ENCODE measurements at places on chromosomes 7 and 10.

DNA sequence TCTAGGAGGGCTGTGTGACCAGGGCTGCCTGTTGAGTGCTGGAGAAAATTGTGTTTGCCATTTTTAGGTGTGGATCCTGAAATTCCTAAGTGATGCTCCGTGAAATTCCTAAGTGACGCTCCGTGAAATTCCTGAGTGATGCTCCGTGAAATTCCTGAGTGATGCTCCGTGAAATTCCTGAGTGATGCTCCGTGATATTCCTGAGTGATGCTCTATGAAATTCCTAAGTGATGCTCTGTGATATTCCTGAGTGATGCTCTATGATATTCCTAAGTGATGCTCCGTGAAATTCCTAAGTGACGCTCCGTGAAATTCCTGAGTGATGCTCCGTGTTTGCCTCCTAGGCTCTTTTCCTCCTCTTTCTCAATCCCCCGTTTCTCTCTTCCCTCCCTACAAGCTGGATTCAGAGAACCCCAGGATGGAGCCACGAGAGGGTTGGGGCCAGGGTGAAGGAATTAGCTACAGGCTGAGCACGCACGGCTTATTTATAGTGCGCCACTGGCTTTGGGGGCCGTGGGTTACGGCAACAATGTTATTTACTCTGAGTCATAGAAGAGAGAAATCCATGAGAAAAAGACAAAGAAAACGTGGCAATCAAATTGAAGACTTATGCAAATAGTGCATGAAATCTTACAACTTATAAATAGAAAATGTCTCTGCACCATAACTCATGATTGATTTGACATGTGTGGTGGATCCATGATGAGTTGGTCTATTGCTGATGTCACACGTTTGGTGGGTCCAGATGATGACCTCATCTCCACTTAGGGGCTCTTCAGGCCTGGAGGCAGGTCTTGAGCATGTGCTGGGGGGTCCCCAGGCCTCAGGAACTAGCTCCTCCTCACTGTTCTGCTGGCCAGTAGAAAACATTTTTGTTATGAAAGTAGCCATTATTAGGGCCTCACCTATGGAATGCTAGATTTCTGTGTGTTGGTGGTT is 224.6 kb downstream of the WDR37 start:
- no peak for DNase-seq

DNA sequence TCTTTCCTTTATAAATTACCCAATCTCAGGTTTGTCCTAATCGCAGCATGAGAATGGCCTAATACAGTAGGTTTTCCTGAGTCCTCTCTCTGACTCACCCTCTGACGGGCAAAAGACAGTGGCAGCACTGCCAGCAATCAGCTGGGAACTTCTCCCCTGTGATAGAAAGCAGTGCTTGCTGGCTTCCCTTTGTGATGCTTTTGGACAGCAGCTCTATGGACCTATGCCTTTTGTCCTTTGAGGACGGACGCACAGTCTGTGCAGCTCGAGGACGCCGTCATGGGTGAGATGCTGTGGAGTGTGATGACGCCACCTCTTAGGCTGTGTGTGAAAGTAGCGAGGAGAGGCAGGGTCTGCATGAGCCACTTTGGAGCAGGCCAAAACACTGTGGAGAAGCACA is 68.8 kb downstream of the KIAA1217 start:
- DNase-seq: peak; percentile 82

- no peak for DNase-seq
These were observed 190.0 kb upstream of the KLF6 start for GRCh38 chr10:3975016-3975415.

GRCh38 chr7:126806614-126807013 is 446.1 kb downstream of the GRM8 start:
- DNase-seq: no peak

DNA sequence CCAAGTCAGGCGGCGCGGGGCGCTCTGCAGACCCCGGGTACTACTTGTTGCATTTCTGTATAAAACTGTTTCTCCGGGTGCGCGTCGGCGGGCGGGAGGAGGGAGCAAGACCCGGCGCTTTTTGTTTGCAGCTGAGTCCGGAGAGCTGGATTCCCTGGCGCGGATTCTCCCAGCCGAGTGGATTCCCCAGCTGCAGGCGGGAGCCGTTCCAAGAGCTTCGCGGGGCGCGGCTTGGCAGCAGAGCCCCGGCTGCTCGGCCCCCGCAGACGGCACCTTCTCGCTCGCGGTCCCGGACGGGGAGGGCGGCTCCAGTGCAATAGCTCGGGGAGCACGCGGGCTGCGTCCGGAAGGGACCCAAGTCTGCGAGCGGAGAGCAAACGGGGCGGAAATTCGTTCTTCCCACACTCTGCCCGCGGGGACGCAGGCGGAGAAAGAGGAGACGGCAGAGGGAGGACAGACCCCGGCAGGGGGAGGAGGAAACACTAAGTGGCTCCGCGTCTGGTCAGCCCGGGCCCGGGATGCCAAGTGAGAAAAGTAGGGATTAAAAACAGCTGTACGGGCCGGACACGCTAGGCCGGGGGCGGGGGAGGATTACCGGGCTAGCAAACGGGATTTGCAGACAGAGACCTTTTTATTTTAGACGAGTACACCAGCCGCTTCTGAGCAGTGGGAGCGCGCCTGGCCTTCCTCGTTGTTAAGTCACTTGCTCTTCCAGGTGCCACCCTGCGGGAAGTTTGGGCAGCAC is at the start of gene TRIL:
Gene TRIL (minus strand): TSS at position 96 of the 745 bp plus-strand sequence. CDS start 284 bp downstream, outside the sequence.
- DNase-seq: peak; percentile 34

DNA sequence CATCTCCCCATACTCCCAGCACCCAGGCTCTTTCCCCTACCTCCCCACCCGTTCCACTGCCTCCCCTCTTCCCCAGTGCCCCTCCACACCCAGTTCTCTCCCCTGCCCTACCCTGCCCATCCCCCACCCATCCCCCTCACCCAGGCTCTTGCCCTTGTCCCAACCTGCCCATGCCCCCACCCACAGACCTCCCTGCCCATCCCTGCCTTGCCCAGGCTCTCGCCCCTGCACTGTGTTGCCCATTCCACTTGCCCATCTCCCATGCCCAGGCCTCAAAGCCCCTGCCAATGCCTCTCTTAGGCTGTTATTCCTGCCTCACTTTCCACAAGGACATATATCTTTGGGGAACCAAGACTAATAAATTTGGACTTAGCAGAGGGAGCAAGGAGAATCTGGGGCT is 262.6 kb upstream of the CXCL12 start:
- no peak for DNase-seq

DNA sequence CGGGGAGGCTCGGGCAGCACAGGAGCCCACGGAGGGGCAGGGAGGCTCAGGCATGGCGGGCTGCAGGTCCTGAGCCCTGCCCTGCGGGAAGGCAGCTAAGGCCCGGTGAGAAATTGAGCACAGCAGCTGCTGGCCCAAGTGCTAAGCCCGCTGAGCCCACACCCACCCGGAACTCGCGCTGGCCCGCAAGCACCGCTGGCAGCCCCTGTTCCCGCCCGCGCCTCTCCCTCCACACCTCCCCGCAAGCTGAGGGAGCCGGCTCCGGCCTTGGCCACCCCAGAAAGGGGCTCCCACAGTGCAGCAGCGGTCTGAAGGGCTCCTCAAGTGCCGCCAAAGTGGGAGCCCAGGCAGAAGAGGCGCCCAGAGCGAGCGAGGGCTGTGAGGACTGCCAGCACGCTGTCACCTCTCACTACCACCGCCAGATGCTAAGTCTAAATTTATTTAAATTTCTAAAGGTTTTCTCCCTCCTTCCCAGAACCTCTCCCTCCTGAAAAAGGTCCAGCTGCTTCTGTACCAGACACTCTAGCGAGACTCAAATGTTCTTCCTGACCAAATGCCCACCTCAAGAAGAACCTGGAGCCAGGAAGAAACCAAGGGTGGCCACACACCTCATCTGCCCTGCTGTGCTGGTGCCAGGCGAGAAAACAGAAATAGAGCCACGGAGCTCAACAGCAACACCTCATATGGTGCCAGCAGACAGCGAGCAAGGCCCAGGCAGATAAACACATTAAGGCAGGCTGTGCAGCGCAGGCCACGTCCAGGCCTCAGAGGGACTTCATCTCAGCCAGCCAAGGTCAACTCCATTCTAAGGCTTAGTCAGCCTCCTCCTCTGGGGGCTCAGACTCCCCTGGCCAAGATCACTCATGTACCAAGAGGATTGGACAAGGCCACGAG is 47.0 kb downstream of the KCNMA1 start:
- DNase-seq: no peak

DNA sequence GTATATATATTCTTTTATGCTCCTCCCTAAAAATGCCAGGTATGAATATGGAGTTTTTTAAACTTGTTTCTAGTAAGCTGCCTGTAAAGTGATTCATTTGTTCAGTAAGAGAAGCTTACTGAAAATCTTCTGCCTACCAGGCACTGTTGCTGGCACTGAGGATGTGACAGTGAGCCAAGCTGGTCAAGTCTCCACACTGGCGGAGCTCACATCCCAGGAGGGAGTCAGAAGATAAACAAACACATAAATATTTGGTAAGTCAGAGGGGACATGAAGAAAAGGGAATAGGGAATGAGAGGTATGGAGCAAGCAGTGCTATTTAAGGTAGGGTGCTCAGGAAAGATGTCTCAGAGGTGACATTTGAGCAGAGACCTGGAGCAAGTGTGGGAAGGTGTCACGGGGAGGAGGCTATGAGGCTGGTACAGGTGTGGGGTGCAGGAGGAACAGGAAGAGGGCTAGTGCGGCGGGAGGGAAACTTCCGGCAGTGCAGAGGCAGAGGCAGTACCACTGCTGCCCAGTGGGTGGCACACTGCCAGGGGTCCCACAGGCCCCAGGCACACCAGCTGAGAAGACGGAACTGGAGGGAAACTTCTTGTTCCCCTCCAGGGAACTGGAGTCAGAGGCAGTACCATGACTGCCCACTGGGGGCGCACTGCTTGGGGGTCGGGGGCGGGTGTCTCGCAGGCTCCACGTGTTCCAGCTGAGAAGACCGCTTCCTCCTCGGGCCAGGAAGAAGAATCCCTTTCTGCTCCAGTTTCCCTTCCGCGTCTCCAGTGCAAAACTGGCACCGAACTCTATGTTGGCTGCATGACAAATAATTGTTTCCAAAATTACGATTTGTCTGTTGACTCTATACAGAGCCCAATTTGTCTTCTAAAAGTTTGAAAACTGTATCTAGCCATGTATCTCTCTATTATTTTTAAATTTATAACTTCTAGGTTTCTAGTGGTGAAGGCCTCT is 161.0 kb downstream of the TEX36 start:
- DNase-seq: no peak

- peak; percentile 6 for DNase-seq
These were observed 33.9 kb downstream of the STOX1 start for GRCh38 chr10:68861253-68861652.
